Fibroblast of pulmonary artery (primary cell): ENCODE measurements at places on chromosomes 4 and X.

DNA sequence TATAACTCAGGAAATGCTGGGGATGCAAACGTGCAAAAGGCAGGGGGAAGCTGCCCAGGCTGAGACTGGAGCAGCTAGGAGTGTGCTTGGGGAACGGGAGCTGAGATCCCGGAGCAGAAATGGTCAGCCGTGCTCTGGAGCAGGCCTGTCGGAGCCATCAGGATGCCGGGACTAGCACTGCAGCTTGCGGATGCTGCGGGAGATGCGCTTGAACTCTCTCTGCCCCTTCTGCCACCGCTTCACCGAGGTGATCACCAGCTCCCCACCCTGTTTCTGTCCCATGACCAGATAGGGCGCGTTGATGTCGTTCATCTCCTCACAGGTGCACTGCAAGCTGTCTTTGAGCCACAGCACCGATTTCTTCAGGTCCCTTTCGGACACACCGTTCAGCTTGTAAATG is 7.6 kb downstream of the SFRP2 start:
- no peak for DNase-seq

- DNase-seq, result no peak
Measured at GRCh38 chrX:129576539-129576938, 36.5 kb downstream of the OCRL start.

- no peak for DNase-seq
Measured at GRCh38 chrX:71823391-71824057, 60.4 kb downstream of the CXorf49B start.

DNA sequence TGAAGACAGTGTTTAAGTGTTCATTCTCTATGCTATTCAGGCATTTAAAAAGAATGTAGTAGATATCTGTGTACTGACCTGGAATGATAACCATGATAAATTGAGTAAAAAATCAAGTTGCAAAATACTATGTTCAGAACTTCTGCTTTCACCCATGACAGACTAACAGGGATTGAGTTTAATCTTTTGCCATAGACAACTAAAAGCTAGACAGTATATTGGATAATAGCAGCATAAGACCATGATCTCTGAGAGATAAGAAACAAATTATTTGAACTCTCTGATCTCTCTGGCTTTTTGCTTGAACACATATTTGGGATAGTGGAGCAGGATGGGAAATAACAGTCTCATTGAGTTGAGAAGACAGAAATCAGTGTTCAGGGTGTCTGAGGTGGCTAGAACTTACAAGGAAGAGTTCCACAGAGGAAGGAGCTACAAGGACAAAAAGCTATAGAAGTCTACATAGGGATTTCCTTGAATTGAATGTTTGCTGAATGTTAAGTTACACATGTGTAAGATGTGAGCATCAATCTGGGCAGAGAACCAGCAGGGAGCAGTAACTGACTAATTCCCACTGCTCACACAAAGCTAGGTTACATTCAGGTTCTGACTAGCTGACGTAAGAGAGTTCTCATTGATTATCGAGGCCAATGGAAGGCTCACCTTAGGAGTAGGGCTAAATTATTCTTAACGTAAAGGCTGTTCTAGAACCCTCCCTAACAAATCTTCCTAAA is 60.4 kb downstream of the SLC30A9 start:
- DNase-seq, result no peak

DNA sequence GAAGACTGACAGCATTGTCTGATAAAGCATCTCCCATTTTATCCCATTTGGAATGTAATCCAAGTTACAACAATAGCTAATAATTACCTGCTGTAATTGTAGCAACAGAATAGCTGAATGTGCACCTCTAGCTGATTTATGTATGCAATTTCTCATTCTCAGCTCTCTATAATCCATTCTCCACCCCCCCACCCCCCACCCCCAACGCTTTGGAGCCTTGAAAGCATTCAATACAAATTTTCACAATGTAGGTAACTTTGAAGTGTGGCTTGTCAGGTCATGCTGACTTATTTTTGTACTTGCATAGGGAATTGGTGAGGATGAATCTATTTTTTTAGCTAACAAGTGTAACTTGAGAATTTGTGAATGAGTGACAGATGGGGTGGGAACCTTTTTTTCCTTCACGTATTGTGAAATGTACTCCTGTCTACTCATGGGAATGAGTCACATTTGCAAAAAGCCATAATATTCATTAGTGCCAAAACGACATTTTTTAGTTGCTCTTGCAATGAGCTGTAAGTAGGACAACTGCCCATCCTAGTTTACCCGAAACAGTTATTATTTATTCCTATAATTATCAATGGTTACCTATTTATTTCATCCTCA is 159.3 kb downstream of the PALLD start:
- DNase-seq, result peak; percentile 92

- DNase-seq, result peak; percentile 26
Measured at GRCh38 chrX:118637997-118638396, 89.4 kb upstream of the IL13RA1 start.
